ENCODE measurements at places on chromosomes 16 and 17.

DNA sequence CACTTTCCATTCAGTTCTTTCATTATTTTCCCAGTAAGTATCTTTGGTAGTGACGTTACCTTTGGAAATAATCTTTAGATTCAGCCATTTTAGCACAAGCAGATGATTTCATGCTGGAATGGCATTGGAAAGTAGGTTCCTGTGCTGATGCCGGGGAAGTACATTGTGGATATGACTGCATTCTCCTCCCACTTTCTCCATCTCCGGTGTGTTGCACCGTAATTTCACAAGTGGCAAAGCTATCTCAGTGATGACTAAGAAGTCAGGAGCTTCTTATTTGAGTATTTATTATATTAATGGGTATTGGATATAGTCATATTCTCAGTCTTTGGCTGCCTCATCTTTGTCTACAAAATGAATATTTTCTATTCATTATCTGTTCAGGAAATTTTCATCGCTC, 69.8 kb downstream of the MRTFB start:
- peak; percentile 32 for DNase-seq

DNA sequence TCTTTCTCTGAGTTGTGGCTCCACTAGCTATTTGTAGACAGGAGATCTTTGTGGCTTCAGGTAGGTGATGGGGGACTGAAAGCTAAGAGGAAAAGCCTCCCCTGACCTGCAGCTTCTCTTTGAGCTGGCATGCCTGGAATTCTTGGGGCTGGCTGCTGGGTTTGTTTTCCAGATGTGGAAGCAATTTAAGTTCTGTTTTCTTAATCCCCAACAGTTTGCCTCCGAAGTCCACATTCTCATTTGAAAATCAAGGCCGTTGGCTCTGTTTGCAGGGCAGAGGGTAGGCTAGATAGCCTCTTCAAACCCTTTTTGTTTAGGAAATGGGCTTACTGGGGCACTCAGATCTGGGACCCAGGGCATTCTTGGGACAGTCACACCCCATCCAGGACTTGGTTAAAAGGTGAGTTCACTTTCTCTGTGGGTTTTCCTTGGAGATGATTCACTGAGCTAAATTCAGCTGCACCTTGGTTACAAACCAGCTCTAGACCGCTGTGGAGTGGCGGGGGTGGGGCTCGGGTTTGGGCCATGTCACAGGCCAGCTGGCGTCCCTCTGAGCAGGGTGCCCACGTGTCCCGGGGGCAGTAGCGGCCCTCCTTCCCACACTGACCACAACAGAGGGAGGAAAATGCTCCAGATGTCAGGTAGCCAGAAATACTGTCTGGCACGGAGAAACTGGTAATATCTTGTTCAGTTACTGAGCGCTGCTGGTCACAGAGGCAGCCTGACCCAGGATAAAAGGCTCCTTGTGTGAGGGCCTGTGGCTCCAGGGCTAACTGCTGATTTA, 108.5 kb downstream of the RAB11FIP4 start:
- no peak for DNase-seq

- DNase-seq, result peak; percentile 40
Measured at GRCh38 chr17:32276171-32276601, 10.6 kb downstream of the RHBDL3 start.

DNA sequence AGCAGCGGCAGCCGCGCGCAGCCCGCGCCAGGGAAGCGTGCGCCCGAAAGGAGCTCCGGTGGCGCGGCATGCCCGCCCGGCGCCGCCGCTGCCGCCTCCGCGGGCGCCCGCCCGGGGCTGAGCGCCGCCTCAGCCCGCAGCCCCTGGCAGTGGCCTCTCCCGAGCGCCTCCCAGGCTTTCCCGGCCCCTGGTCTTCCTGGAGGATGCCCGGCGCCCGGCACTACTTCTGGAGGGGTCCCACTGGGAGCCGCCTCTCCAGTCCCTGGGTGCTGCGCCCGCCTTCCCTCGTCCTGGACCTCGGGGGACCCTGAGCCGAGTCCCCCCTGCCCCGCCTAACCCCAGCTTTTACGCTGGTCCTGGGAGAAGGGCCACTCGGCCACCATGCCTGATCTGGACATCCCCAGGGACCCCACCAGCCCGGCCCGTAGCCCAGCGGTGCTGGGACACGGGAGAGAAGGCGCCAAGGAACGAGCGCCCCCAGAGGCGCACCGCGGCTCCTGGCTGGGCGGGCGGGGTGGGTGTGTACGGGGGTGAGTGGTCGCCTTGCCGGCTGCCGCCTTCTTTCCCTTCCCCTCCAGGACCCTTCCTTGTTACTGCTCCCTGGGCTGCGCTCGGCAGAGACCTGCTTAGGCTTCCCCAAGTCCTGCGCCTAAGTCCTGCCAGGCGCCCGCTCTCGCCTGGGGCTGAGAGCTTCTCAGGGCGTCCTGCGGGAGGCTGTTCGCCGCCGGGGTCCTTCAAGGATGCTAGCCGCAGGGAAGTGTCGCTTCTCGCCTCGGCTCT, 704 bp downstream of the ASIC2 start:
- no peak for DNase-seq

GRCh38 chr17:8154608-8155155, 2.5 kb upstream of the PER1 start:
- no peak for DNase-seq

GRCh38 chr16:70375636-70376611, 29.2 kb downstream of the DDX19A start:
- DNase-seq, result no peak

GRCh38 chr17:53780320-53780719, 42.4 kb upstream of the KIF2B start:
- no peak for DNase-seq

DNA sequence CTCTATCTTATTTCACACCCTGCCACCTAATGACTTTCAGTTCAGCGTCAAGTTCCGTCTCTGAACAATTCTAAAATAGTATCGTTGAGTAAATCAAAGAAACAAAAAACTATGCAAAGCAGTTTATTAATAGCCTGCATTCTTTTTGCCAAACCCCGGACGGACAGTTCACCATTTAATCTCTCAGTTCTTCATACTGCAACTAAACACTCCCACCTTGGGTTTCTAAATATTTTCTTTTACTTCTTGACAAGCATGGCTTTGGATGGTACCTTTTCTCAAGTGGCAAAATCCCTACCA, 1.2 kb downstream of the MYH11 start:
- DNase-seq, result no peak

DNA sequence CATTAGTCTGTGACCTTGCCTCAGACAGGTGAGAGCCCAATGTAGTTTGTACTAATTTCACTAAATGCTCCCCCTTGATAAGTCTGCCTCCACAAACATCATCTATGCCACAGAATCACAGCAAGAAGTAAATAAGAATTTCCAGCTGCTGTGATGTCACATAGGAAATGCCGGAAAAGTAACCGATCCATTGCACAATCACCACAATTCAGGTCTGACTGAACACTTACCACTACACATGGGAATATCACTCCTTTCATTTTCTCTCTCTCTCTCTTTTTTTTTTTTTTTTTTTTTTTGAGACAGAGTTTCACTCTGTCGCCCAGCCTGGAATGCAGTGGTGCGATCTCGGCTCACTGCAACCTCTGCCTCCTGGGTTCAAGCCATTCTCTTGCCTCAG, 79.0 kb upstream of the CDH11 start:
- no peak for DNase-seq

GRCh38 chr17:81153340-81153803, 11.9 kb upstream of the PVALEF start:
- DNase-seq, result peak; percentile 95

- peak; percentile 85 for DNase-seq
Measured at GRCh38 chr16:81437865-81438264, 6.7 kb upstream of the CMIP start.

DNA sequence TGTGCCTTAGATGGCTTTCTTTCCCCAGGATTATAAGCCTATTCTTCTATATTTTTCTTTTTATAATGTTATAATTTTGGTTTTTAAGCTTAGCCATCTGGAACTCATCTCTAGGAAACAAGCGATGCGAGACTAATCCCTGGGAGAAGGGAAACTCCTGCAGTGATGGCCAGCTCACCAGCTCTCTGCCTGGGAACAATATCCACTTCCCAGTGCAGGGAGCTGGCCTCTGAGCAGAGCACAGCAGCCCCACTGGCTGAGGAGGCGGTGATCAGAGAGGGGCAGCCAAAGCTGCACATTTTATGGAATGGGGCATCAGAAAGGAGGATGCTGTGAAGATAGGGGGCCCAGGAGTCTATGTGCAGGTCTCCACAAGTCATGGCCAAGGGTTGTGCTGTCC, 183.3 kb downstream of the LGALS9B start:
- DNase-seq, result no peak

- DNase-seq, result no peak
Measured at GRCh38 chr17:32927724-32928585, at the start of gene TMEM98. TSS of gene TMEM98 (plus strand) at chr17:32928153. CDS start at chr17:32931529, 3,376 bp downstream.

- no peak for DNase-seq
Measured at GRCh38 chr16:25148568-25149215, 37.1 kb downstream of the LCMT1 start.

GRCh38 chr16:456891-457483, 31.5 kb downstream of the RAB11FIP3 start:
- no peak for DNase-seq

DNA sequence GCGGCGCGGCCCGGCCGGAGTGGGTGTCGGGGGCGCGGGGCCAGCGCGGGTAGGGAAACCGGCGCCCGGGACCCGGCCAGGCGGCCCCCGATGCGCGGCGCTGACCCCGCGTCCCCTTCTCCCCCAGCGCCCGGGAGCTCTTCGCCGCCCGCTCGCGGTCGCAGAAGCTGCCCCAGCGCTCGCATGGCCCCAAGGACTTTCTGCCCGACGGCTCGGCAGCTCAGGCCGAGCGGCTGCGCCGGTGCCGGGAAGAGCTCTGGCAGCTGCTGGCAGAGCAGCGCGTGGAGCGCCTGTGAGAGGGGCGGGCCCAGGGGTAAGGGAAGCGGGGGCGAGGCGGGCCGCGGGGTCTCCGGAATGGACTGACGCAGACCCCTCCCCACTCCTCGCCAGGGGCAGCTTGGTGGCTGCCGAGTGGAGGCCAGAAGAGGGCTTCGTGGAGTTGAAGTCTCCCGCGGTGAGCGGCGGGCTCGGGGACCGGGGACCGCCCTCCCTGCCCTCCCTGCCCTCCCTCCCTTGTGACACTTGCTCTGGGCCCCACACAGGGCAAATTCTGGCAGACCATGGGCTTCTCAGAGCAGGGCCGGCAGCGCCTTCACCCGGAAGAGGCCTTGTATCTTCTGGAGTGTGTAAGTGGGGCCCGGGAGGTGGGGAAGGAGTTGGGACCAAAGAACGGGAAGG, 430 bp downstream of the TSEN54 start:
- peak; percentile 25 for DNase-seq

DNA sequence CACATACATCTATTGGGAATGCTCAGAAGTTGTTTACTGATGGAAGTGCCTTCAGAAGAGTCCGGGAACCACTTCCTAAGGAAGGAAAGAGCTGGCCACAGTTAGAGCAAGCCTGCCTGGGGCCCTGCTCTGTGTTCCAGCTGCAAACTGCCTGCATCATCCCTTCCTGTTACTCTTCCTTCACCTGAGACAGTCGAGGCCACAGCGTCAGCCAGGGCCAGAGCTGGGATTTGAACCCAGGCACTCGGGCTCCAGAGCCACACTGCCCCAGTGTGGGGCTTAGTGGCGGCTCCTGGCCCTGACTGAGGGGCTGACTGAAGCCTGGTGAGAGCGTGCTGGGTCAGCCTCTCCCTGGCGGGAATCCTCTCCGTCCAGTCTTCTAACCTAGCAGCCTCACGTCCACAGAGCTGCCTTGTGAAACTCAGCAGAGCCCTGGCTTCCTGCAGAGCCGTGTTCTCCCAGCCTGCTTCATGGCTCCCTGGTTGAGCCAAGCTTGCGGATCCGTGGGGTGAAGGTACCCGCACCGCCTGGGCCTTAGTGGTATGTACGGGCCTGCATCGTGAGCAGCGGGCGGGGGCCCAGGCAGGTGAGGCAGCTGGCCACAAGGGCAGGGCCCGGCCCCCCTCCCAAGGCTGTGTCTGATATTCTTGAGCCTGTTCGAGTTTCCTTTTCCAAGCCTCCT, 4.6 kb upstream of the C17orf99 start:
- no peak for DNase-seq

DNA sequence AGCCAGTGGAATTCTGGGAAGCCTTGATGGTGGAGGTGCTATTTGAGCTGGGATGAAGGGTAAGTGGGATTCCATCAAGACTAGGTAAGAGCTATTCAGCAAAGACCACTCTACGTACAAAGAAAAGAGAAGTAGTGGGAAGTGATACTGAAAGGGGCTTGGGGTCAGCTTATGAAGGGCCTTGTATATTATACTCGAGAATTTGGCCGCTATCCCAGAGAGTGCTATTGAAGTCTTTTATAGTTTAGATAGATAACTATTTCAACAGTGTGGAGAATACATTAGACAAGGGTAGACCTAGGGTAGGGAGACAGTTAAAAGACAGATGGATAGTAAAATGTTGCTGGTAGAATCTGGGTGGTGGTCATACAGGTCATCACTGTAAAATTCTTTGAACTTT, 10.3 kb downstream of the DNAH2 start:
- DNase-seq, result no peak

GRCh38 chr17:38815576-38816193, 9.4 kb downstream of the CWC25 start:
- DNase-seq, result no peak

DNA sequence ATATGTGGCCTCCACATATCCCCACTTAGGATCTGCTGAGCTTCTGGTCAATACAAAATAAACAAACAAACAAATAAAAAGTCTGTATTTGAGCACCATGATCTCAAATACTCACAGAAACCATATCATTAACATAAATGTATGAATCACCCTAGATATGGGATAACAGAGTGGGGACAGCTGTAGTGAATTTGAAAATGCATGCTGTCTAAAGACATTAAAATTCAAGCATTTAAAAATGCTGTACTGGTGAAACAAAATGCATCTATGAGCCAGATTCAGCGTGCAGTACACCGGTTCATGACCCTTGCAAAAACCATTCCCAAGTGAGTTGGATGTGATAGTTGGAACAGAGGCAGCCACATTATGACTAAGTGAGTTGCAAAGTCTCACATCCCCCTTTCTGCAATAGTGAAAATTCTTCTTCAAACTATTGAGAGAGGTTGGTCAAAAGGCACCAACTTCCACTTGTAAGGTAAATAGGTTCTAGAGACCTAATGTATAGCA, 12.3 kb downstream of the GRIN2A start:
- no peak for DNase-seq

DNA sequence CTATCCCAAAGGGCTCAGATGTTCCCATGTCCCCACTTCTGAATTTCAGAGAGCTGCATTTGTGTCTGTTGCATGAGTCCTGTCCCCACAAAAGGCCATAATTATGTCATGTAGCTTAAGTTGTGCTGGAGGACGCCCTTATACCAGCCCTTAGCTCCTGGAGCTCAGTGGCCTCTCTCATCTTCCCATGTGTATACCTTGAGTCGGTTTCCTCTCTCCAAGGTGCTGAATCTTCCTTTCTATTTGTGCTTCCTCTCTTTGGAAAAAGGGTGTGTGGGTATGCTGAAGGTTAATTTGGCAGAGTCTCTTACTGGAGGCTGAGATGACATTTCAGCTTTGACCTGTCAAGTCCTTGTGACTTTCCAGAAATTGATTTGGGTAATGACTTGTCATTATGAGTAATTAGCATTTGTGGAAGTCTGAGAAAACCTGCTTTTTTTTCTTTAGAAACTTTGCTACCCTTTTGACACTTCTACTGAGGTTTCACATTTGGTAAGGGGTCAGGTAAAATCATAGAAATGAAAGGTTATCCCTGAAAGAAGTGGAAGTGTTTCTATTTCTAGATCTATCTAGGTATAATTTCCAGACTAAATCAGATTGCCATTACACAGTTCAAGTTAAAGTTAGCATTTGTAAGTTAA, 185.4 kb downstream of the ABCC12 start:
- no peak for DNase-seq
